ENCODE measurements at places on chromosomes 12 and 14.

DNA sequence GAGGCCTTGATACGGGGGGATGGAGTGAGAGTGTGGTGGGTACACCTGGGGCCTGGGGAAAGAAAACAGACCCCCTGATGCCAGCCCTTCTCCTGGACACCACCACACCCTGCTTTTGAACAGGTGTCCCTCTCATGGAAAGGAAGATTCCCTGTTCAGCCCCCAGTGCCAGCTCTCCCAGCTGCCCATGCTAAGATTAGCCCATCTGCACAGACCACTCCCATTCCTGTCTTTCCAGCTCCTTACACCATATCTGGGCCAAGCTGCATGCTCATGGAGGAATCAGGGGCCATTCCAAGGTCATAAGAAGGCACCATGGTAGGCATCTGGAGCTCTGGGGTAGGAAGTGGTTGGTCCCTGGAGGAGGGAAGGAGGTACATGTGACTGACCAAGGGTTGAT is 9.6 kb downstream of the NAB2 start:
- DNase-seq: no peak

- no peak for DNase-seq
Measured at GRCh38 chr12:56193025-56193578, 3.8 kb upstream of the SMARCC2 start.

DNA sequence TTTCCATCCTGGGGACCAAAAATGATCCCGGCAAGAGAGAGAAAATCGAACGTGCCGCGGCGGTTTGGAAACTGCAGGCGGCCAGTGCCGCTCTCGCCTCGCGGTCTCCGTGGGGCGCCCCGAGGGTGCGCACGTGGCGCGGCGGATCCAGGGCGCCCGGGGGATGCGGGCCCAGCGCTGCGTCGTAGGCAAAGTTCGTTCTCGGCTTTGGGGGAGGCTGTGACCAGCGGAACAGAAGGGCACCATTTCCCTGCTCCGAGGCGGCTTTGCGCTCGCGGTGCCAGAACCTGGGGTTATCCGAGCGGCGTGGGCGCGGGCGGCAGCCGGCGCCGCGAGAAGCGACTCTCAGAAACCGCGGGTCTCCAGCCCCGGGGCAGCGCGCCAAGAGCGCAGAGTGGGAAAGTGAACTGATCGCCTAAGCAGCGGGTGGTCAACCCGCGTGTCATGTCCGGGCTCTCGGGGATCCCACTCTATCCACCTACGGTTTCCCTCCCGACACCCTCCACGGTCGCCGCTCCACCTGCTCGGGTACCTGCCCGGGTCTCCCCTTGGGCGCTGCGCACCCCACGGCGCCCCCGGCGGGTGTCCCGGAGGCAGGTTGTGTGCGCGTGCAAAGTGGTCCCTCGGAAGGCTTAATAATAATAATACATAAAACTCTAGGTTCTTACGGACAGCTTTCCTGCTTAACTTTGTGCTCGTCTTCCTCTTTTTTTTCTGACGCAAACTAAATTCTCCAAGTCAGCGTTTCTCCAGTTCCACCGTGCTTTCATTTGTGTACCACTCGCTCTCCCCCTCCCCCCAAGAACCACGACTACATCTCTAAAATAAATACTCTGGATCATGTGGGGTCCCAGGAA is 1.2 kb downstream of the ESRRB start:
- no peak for DNase-seq

GRCh38 chr14:95515080-95515489 is 1.4 kb downstream of the SYNE3 start:
- no peak for DNase-seq

DNA sequence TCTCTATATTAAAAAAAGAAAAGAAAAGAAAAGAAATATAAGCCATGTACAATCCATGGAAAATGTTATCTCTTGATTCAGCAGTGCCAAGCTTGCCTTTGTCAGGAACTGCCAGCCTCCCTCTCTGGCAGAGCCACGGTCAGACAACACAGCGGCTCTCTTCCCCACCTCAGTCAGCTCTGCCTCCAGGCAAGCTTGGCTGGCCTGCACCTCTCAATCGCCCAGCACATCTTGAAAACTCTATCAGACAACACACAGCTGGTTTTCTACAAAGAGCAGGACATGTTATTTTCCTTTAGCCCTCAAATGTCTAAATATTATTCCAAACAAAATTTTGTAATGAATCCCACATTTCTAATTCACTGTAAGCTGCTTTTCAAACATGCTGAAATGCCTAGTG is 20.0 kb upstream of the GCH1 start:
- no peak for DNase-seq

DNA sequence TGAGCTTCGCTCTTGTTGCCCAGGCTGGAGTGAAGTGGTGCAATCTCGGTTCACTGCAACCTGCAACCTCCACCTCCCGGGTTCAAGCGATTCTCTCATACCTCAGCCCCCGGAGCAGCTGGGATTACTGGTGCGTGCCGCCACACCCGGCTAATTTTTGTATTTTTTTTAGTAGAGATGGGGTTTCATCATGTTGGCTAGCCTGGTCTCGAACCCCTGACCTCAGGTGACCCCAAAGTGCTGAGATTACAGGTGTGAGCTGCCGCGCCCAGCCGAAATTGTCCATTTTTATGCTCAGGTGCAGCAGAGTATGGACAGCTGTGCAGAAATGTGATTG is 19.2 kb upstream of the CYP46A1 start:
- no peak for DNase-seq

DNA sequence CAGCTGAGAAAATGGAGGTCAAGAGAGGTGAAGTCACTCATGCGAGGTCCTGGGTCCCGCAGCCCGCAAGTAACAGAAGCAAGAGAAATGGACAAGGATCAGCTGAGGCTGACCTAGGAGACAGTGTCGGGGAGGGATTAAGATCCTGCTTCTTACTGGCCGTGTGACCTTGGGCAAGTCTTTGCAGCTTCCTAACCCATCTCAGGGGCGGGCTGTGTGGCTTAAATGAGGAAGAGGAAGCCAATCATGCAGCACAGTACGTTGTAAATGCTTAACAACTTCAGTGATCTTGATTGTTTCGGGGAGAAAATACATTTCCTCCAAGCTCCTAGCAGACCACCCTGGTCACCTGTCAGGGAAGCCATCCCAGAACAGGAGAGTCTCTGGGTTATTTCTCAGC is 7.1 kb upstream of the PGF start:
- DNase-seq: no peak

DNA sequence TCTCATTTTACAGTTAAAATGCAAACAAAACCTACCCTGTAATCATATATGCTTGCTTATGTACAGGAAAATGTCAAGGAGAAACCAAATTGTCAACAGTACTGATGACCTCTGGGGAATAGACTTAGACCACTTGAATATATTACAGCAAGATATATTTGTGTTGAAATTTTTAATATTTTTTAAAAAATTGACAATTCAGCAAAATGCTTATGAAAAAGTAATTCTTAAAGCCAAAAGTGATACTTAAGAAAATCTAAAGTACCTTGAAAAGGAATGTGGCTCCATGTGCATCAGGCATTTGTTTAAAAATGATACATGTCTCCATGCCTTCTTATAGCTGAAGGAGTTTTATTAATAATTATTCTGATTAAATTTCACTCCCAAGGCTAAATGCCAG is 49.2 kb downstream of the PTPN21 start:
- DNase-seq: no peak

GRCh38 chr14:105203057-105203531 is 22.0 kb upstream of the NUDT14 start:
- peak; percentile 97 for DNase-seq

GRCh38 chr14:24920265-24921075 is 129.5 kb downstream of the STXBP6 start:
- DNase-seq: no peak

GRCh38 chr12:48352157-48352760 is 1.5 kb upstream of the ZNF641 start:
- no peak for DNase-seq

DNA sequence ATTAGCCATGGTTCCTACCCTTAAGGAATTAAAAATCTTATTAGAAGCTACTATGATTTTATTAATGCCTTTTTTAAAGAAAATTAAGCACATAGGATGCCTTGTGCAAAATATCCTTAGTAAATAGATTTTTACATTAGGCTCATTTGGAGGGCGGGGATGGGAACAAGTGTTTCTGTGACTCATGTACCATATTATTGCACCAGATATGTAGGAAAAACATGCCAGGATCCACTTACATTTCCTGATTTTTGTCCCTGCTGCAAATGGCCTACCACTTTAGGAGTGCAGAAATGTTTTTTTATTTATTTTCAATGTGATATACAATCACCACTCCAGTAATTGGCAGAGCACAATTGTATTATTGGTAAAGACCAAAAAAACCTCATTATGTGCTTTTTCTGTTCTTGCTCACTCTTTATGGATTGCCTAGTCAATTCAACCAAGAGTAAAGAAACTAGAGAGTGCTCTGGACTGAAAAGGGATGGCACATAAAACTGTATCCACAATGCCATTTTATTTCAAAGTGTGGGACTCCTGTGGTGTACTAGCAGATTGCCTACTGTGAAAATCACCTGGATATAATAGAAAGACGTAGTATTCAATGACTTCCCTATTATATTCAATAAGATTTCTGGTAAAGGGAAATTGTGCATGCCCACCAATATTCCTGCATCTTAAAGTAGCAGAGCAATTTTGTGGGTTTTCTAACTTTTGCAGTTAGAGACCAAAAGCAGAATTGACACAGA is 86.9 kb downstream of the ANO6 start:
- DNase-seq: no peak

- DNase-seq: no peak
Measured at GRCh38 chr14:103960457-103961055, 18.2 kb upstream of the RD3L start.

GRCh38 chr14:23209651-23210423 is 26.4 kb upstream of the SLC7A8 start:
- DNase-seq: no peak

DNA sequence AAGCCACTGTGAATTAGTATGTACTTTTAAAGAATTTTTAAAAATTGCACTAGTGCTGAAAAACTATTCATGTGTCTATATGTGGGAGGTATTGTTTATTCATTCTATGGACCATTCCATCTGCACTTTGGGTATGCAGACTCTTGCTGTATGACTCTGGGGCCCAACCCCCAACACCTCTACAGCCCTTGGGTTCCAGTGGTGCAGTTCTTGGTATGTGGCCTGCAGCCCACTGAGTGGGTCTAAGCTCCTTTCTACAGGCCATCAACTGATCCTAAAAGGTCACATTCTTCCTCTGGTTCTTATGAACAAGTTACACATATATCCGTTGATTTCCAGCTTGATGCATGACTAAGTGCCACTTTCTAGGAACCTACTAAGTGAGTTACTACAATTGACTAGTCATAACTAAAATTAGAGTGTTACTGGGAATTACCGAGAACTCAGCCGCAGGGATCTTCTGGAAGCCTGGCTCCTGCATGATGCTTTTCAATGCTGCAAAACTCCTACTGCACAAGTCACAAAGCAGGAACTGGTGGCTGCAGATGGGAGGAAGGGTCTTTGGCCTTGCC is 62.4 kb upstream of the MED13L start:
- no peak for DNase-seq

DNA sequence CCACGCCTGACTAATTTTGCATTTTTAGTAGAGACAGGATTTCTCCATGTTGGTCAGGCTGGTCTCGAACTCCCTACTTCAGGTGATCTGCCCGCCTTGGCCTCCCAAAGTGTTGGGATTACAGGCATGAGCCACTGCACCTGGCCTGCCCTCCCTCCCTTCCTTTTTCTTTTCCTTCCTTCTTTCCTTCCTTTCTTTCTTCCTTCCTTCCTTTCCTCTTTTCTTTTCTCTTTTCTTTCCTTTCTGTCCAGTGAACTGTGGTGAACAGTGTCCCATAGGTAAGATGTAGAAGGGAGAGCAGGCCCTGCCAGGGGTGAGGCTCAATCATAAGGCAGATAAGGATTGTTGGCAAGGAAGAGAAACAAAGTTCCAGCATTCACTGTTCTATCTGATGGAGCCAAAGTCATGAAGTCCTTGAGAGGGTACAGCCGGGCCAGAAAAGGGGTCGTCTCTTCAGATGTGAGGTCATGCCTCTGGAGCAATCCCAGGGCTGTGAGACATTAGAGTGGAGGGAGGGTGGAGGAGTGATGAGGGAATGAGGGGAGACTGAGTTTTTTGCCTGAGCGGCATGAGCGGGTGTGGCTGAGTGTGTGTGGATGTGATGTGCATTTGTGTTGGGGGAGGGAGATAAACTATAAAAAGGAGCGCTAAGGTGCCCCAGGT is 4.2 kb upstream of the MLF2 start:
- DNase-seq: no peak

GRCh38 chr14:92309968-92310530 is 12.9 kb upstream of the SLC24A4 start:
- peak; percentile 77 for DNase-seq

DNA sequence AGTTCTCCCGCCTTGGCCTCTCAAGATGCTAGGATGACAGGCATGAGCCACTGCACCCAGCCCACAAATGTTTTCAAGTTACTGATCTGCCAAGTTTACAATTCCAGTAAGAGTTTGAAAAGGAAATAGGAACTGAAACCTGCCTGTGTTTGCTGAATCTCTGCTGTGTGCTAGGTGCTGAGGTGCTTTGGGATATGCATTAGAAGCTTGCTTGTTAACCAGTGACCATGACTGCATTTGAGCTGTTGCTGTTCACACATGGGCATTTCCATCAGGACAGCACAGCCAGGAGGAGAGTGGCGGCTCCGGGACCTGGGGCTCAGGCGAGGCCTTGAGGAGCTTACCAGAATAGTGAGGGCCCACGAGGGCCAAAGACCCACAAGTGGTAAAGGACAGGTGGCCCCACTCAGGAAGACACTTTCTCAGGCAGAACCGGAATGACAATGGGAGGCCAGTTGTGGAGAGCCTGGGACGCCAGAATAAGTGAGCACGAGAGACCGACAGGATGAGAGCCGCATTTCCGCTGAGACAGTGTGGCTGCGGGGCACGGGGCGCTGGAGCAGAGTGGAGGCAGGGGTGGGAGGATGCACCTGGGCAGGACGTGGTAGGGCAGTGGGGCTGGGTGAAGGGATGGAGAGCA is 54.5 kb upstream of the MMP17 start:
- no peak for DNase-seq

- DNase-seq: no peak
Measured at GRCh38 chr12:118271770-118272417, 100.8 kb downstream of the TAOK3 start.

GRCh38 chr14:64465831-64466554 is 694 bp downstream of the AKAP5 start:
- DNase-seq: no peak

GRCh38 chr14:22282417-22282816 is 306.6 kb downstream of the DAD1 start:
- no peak for DNase-seq

GRCh38 chr12:15044471-15044870 is 71.6 kb downstream of the PDE6H start:
- DNase-seq: no peak

DNA sequence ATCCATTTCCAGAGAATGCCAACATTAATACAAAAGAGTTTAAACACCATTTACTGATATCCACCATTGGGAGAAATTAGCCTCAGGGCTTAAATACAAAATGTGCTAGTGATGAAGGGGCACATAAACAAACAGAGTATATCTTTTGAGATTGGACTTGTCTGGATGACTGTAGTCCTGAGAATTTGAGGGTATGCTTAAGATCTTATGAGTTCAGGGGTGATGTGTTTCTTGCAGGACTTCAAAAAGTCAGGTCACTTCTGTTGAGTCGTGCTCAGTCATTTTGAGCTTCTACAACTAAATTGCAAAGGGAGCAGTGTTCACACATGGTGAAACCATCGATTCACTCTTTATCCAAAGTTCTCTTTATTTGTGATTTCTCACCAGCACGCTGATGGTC is 425.7 kb downstream of the ATP23 start:
- DNase-seq: no peak
